ENCODE measurements at places on chromosomes 2 and 18.

DNA sequence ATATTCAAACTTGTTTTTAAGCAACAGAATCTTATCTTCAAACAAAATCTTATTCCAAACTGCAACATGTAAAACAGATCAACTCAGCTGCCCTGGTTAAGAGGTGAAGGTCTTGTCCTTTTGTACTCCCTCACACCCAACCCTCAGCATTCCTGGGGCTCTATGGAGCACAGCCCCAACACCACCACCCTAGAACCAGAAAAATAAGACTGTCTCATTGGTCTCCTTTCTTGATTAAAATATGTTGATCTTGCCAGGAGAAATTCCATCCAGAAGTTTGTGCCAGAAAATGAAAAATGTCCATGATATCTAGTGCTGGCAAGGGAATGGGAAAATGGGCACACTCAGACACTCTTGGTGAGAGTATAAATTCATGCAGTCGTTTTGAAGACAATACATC lies 62.1 kb upstream of the TMEM17 start:
- no peak for DNase-seq

- no peak for DNase-seq
Measured at GRCh38 chr2:214560176-214560575, 149.3 kb downstream of the VWC2L start.

GRCh38 chr2:1676913-1677820 lies 67.1 kb downstream of the PXDN start:
- DNase-seq, result no peak

GRCh38 chr2:109645412-109646184 lies 31.4 kb downstream of the SOWAHC start:
- no peak for DNase-seq

GRCh38 chr18:1018181-1018681 lies 113.6 kb downstream of the ADCYAP1 start:
- DNase-seq, result peak; percentile 84

DNA sequence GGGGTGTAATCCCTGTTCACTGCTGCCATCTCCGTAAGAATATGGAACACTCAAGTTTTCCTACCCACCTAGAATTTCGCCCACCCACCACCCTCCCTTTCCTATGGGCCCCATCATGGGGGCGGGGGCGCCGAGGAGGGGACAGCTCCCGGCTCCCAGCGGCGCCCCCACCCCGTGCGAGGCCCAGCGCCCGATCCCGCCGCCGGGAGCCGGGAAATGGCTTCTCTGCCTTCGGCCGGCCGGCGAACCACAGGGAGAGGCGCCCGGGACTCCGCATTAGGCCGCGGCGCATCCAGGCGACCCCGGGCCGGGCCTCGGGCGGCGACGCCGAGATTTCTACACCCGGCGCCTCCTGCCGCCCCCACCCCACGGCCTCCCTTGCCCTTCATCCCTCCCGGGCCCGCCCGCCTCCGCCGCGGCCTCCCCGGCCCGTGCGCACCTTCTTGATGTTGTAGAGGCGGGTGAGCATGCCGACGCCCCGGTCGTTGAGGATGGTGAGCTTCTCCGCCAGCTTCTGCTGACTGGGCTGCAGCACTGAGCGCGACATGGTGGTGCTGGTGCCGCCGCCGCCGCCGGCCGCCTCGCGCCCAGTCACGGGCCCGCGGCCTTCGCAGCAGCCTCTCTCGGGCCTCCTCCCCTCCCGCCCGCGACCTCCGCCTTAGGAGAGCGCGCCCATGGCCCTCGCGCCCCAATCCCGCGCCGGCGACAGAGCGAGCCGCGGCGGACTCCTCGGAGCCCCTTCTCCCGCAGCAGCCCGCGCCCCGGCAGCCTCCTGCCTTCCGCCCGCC lies 510 bp downstream of the NCKAP1 start:
- peak; percentile 20 for DNase-seq

- peak; percentile 91 for DNase-seq
Measured at GRCh38 chr2:75459565-75460310, 101.0 kb downstream of the EVA1A start.

GRCh38 chr2:65662654-65663432 lies 230.4 kb upstream of the SPRED2 start:
- peak; percentile 91 for DNase-seq

DNA sequence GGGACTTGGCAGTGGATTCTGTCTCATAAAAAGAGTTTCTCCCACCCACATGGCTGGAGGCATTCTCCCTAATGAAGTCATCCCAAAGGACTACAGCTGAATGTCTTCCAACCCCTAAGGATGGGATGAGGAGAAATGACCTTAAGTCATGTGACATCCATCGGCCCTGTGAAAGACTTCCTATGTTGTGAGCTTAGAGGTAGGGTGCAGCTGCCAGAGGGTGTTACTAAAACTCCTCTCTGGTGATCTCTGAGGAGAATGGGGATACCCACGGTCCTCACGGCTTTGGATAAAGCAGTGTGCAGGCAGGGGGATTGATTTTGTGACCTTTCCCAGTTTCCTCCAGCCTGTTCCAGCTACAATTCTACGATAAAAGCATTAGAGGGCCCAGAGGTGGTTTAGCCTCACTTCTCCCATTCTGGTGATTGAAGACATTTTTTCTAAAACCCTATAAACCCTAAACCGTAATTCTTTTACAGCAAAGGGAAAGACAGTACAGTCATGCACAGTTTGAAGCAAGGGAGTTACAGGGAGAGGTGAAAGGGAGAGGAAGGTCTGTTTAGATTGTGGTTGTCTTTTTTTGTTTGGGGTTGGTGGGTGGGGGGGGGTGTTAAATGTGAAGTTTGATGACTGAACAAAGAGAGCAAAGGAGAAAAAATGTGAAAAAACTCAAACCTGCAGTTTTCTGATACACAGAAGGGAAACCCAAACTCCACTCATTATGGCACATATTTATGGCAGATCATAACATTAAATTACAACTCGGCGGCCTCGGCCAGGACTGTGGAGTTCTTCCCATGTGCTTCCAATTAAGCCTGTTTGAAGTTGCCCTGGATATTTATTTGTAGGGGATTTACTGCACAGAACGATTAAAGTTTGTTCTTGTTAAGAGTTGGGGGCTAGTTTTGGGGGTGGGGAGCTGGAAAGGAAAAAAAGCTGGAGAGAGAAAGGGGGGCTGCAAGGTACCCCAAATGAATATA lies 26.6 kb upstream of the SLC14A2 start:
- peak; percentile 78 for DNase-seq

GRCh38 chr2:223954401-223954800 lies 2.9 kb upstream of the MRPL44 start:
- DNase-seq, result peak; percentile 79

DNA sequence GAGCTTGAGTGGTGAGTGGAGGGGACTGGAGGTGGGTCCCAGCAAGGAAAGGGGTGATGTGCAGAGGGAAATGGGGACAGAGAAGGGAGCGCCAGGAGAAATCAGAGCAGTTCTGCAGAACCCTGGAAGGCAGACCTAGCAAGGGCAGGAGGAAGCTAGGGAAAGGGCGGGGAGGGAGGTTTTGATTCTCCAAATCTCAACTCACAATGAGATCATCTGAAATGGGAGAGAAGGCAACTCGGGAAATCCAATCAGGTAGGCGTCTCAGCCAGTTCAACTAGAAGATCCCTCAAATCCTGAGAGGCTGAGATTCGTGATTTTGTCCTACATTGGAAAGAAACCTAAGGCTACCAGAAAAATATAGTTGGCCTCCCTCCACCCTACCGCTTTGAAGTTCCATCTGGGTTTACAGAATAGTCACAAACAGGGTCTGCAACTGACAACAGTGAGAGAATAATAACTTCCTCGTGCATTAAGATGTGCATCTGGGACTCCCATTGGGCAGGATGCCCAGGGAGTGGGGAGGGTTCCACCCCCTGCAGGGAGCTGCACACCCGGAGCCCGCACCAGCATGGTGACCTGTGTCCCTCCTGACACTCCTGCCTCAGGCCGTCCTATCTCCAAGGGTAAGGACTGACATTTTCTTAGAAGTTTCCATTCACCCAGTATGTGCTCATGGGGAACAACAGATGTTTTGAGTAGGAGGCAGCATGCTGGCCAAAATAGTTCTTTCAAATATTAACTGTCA lies 113.3 kb upstream of the ODC1 start:
- no peak for DNase-seq

DNA sequence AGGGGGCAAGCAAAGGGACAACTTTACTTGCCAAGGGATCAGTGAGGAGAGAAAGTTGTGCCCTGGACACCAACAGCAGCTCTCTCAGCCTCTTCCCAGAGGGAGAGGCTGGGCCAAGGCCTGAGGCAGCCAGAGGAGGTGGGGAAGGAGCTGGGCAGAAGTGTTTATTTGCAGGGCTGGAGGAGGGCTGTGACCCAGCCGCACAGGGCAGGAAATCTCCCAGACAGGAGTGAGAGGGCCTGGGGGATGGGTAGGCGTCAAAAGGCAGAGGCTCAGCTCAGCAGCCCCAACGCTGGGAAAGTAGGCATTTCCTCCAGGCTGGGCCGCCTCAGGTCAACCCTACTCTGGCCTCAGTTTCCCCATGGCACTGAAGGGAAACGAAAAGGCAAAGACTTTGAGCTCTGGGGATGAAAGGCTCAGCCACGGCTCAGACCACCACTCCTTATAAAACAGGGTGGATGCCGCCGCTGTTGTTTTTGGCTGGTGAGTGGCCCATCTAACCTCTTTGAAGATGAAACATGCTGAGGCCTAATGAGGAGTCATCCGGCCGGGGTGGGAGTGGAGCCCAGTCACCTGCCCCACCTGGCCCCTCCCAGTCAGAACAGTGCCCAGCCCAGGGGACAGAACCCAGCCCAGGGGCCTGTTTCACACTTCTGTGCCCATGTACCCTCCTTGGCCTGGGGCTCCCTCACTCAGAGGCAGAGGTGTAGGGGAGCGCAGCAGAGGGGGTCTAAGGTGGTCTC lies 21.9 kb upstream of the SEMA4C start:
- DNase-seq, result no peak

DNA sequence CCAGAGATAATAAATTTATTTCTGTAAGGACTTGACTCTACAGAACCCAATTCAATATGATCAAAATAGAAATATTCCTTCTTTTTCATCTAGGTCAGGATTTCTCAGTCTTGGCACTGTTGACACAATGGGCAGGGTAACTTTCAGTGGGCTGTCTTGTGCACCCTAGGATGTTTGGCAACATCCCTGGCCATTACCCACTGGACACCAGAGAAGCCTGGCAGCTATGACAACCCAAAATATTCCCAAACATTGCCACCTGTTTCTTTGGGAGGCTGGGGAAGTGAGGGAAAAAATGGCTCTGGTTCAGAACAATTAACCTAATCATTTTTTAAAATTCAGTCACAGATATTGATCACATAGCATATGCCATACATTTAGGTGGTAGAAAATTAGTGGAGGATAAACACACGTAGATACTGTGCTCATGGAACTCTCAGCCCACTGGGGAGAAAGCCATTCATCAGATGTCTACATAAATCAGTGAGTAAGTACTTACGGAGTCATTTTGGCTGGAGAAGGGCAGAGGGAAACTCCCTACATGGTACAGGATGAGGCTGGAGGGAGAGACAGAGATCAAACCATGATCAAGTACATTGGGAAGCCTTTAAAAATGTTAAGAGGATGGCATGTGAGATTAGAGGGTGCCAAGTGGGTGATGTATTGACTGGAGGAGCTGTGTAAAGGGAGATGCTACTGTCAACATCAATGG lies 718 bp upstream of the TNP1 start:
- no peak for DNase-seq

DNA sequence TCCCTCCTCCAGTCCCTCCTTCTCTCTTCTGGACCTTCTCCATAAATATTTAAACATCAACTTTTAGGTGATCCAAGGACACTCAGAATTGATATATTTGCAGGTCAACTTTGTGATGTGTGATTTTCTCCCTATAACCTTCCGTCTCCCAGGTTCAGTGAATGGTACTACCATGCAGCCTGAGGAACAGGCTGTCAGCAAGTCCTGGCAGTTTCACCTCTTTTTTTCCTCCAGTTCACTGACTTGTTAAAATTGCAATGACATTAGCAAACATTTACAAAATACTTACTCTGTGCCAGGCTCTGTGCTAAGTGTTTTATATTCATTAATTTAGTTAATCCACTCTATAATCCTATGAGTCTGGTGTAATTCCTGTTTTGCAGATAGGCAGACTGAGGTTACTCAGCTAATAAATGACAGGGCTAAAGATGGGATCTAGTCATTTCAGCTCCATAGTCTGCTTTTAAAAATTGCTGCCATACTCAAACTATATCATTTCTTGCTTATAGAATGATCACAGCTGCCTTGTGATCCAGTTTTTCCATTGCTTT lies 7.9 kb downstream of the SLC3A1 start:
- DNase-seq, result no peak

- DNase-seq, result no peak
Measured at GRCh38 chr2:55530539-55531081, 11.1 kb downstream of the CFAP36 start.

- no peak for DNase-seq
Measured at GRCh38 chr2:55033076-55033742, 17.0 kb downstream of the RTN4 start.

GRCh38 chr2:133241224-133241571 lies 327.1 kb downstream of the NCKAP5 start:
- DNase-seq, result peak; percentile 75

DNA sequence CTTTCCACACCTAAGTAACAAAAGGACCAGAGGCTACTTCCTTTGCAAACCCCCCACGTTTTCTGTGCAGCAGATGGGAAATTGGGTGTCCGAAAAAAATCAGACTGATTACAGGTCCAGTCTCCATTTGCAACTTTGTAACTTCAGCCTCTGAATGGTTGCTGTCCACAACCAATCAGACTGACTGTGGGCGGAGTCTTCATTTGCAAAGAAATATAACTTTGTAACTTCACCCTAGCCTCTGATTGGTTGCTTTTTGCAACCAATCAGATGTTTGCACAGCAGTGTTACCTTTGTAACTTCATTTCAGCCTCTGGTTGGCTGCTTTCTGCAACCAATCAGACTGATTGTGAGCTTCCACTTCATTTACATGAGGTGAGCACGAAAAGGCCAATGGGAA lies 27.8 kb upstream of the CACNB4 start:
- DNase-seq, result no peak

GRCh38 chr18:75854174-75854573 lies 426.7 kb upstream of the SMIM21 start:
- DNase-seq, result no peak

DNA sequence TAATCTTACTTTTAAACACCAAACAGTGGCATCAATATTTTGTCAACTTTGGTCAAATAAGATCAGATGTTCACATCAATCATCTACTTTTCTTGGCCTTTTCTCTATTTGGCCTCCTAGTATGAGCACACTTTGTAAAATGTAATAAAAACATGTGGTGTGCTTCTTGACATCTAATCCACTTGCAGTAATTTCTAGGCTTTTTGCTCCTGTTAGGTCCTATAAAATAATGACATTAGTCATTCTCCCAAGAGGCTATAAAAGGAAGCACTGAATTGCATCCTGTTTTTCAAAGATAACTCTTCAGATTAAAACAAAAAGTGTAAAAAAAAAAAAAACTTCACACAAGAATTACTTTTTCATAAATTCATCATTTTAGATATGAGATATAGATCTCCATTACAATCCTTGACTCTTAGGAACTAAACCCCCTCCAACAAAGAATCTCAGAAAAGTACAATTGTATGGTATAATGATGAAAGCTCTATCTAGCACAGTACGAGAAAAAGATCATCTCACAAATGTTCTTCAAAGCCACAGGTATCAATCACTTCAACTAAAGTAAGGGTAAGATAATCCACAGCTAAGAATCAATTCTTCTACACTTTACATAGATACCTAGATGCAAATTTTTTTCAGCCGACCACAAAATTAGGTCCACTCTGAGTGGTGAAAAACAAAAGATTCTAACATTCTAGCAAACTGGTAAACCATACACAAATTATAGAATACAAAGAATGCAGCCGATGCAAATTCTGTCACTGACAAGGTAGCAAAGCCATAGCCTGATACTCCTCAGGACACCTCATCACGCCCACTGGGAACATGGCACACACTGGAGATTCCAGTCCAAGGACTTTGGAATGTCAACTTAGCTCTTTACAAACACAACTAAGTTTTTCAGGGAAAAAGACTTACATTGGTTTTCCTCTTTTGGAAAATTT lies 2.7 kb downstream of the BCL2 start:
- DNase-seq, result no peak
